ENCODE measurements at places on chromosomes 1 and 21.

GRCh38 chr1:110155878-110156522 is 5.7 kb downstream of the SLC6A17 start:
- DNase-seq: no peak

DNA sequence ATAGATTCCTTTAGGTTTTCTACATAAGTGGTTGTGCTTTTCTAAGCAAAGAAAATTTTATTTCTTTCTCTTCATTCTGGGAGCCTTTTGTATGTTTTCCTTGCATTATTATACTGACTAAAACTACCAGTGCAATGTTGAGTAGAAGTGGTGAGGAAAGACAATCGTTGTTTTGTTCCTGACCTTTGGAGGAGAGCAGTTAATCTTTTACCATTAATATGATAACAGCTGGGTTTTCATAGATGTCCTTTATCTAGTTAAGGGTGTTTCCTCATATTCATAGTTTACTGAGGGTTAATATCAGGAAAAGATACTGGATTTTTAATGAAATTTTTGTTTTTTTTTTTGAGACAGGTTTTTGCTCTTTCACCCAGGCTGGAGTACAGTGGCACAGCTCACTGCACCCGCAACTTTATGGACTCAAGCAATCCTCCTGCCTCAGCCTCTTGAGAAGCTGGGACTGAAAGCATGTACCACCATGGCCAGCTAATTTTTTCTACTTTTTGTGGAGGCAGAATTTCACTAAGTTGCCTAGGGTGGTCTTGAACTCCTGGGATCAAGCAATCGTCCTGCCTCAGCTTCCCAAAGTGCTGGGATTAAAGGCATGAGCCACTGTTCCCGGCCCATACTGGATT is 9.0 kb upstream of the KCTD3 start:
- no peak for DNase-seq

- DNase-seq: no peak
Measured at GRCh38 chr21:45328198-45329091, 40.8 kb upstream of the POFUT2 start.

DNA sequence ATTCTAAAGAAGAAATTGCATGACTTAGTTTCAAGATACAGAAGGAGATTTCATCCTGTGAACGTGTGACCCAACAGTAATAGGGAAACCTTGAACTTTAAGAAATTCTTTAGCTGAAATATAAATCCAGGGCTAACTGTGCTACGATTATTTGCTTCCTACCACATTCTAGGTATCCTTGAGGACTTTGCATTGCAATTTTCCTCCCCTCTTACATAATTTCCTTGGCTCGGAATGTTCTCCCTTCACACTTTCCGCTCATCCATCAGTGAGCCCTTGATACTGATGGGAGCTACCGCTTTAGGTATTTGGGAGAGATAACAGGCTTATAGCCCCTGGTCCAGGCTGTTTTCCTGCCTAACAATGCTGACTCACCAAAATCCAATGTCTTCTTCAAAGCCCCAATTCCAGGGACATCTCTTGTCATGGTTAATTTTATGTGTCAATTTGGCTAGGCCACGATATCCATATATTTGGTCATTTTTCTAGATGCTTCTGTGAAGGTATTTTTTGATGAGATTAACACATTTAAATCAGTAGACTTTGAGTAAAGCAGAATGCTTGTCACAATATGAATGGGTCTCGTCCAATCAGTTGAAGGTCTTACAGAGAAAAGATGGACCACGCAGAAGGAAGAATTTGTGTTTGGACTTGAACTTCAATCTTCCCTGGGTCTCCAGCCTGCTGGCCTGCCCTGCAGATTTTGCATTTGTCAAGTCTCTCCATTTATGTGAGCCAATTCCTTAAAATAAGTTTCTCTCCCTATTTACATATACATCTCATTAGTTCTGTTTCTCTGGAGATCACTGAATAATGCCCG is 121.2 kb downstream of the PTPN14 start:
- no peak for DNase-seq

GRCh38 chr1:211511947-211512346 is 20.0 kb upstream of the RD3 start:
- DNase-seq: no peak

GRCh38 chr1:228921481-228921880 is 186.2 kb downstream of the RHOU start:
- no peak for DNase-seq

DNA sequence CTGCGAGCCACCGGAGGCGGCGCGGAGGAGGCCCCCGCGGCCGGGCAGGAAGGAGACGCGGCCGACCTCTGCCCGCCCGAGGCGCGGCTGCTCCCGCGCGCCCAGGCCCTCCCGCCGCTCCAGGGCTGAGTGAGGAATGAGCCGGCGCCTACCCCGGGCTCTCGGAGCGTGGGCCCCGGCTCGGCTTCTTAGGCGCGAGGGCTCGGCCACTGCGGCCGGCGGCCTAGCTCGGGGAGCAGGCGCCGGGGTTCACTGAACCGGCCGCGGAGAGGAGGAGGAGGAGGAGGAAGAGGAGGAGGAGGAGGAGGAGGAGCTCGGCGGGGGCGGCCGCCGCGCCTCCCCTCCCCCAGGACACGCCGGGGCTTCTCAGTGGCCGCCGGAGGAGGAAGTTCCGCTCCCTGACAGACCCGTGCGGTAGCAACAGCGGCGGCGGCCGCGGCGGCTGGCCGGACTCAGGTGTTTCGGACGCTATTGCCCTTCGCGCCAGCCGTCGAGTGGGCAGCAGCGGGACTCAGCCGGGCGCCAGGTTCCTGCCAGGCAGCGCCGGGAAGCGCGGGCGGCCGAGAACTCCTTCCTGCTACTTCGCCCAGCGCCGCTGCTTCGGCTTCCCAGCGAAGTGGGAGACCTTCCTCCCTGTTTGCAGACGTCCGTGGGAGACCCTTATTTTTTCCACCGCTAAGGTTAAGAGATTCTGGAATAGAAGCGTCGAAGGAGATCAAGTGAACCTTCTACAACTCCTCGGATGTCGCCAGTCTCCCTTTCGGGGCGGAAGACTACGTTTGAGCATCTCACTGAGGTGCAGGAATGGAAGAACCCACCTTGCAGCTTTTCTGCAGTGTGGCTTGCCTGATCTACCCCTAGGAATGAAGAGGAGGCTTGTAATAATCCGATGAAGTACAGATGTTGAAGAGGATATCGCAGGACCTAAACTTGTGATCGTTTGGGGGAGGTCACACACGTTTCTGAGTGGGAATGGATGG is at the start of gene MAN1A2:
Gene MAN1A2 (plus strand): TSS at position 404 of the 980 bp plus-strand sequence. CDS start 735 bp downstream, outside the sequence.
- DNase-seq: no peak

DNA sequence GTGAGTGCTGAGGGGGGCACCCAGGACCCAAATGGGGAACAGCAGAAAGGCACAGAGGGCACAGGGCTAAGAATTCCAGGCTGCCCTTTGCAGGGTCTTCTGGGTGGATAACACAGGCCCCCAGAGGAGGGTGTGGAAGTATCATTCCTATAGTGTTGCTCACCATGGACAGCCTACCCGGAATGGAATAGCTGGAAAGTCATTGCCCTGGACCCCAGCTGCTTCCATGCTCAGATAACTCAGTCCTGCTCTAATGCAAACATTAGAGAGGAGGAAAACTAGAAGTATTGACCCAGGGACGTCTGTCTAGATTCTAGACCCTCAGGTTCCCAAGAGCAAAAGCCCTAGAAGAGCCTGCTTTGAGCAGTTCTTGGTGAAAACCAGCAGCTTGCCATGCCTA is 24.7 kb downstream of the SLC6A17 start:
- DNase-seq: no peak

- no peak for DNase-seq
Measured at GRCh38 chr1:200968469-200969410, 54.8 kb downstream of the KIF21B start.
